ENCODE measurements at places on chromosomes 4 and X.

DNA sequence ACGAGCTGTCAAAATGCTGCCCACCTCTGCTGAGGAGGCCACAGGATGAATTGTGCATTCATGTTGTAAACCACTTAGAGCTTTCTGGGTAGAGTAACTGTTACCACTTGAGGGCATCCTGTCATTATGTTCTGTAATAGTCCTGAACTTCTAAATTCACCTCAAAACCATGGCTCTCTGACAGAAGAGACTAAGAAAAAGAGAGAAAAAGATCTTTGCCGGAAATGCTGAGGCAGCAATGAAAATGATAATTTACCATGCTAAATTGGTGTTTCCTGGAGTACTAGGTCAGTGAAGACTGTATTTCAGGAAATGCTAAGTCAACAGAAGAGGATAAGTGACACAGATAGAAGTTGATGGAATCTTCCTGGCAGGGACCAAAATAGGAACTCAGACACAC, 942.3 kb upstream of the SLIT2 start:
- peak; percentile 54 for DNase-seq

- peak; percentile 4 for DNase-seq
These were observed 187.9 kb downstream of the MAB21L2 start for GRCh38 chr4:150769845-150770244.

GRCh38 chr4:83772685-83773084, 236.8 kb downstream of the GPAT3 start:
- no peak for DNase-seq

GRCh38 chr4:41575665-41576064, 37.7 kb downstream of the LIMCH1 start:
- DNase-seq = no peak

DNA sequence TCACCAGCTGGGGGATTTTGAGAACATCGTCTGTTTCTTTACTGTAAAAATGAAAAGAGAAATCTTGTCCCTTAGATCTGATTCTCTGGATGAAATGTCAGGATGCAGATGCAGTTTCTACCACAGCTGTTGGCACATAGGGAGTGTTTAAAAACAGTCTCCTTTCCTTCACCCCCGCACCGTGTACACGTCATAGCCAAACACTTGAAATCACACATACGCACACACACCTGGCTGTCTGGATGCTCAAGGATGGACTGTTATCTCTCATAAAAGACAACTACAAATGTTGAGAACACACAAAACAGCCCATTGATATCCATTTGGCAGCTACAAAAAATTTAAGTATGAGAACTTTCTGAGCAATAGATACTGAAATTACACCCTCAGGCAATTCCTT, 275.8 kb upstream of the CLNK start:
- no peak for DNase-seq

DNA sequence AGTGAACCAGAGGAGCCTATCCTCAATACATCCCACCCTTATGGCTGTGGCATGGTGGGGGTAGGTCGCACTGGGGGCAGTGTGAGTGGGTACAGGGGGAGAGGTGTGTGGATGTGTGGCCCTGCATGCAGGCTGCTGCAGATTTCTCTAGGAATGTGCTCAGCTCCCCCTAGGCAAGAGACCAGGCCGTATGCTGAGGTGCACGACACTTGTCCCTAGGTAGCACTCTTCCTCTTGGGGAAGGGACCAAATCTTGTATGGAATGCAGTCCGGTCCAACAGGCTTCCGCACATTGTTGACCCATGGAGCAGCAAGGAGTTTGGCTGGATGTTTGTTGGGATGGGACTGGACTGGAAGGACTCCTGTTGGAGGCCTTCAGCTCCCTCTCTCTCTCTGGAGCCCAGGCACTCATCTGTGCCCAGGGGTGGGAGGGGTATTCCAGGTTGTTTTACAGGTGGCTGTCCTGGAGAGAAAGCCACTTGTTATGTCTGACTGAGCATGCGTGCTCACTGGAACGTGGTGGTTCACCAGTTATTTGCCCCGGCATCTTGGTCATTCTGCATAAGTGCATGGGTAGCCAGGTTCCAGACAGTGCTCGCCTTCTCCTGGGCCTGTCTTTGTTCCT, 55.1 kb downstream of the NBDY start:
- no peak for DNase-seq

DNA sequence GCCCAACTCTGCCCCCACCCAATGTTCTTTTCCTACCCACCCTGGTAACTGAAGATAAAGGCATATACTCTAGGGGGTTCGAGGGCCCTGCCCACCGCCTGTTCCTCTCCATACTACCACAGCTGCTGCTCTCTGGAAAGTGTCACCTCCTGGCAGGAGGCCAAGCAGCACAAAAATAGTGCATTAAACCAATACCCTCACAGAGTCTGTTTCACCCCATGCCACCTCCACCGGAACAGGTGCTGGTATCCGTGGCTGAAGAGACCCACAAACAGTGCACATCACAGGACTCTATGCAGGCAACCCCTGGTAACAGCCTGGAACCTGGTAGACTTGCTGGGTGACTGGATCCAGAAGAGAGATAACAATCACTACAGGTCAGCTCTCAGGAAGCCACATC, 85.1 kb upstream of the CTSO start:
- DNase-seq = no peak

DNA sequence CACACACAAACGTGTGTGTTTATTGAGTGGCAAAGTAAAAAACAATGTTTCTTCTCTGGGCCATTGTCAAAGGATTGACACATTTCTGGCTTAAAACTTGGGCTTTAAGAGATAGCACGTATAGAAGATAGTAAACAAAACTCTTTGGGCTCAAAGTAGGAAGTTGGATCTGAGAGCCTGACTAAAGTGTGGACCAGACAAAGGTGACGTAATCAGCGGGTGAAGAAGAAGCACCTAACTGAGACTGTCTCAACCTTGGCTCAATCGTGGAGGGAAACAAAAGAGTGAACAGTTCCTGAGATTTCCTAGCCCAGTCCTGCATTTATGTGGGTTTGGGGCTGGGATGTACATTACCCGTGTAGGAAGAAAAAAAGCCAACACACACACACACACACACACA, 13.7 kb downstream of the PFKFB1 start:
- no peak for DNase-seq

- DNase-seq = peak; percentile 58
These were observed 39.0 kb downstream of the GUCY1A1 start for GRCh38 chr4:155705664-155706063.

- no peak for DNase-seq
These were observed 12.8 kb downstream of the SLC25A43 start for GRCh38 chrX:119411959-119412358.

GRCh38 chr4:165199286-165199685, 8.1 kb upstream of the KLHL2 start:
- peak; percentile 54 for DNase-seq

GRCh38 chrX:110242371-110242770, 75.5 kb downstream of the AMMECR1 start:
- DNase-seq = no peak

GRCh38 chr4:188328966-188329365, 189.7 kb downstream of the TRIML1 start:
- no peak for DNase-seq

DNA sequence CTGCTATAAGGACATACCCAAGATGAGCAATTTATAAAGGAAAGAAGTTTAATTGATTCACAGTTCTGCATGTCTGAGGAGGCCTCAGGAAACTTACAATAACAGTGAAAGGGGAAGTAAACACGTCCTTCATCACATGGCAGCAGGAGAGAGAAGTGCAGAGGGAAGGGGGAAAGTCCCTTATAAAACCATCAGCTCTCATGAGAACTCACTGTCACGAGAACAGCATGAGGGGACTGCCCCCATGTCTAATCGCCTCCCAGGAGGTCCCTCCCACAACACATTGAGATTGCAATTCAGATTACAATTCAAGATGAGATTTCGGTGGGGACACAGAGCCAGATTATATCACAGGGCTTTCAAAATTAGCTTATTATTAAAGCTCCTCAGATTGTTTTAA, 209.5 kb upstream of the PPP3CA start:
- no peak for DNase-seq

DNA sequence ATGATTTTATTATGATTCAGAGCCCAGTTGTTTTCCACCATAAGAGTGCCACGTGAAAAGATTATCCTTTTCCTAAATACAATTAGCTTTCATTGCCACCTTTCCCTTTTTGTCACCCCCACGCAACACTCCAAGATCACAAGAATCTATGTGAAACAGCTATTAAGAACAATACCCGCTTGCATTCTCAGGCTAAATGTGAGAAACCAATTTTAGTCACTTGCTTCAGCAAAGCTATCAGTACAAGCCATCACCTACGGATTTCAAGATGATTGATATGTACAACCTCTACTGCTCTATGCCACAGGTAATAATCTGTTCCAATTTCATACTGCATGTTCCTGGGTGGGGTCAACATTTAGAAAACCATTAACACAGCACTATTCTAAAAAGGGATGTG, 2.5 kb downstream of the ATP11C start:
- DNase-seq = no peak

DNA sequence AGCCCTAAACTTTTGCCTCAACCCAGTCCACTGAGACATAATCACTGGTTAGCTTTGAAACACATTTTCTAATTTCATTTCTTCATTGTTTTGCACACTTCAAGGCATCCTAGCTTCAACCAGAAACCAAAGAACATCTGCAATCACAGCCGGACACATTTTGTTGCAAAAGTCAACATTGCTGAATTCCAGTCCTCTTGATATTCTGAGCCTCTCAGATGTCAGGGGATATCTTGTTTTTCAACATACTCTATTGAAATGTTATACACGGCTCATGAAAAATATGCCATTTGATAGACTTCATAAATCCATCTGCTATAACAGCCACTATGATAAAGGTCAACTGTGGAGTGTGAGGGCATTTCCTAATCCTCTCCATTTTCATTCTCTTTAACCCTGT, 241.6 kb upstream of the PUDP start:
- no peak for DNase-seq

DNA sequence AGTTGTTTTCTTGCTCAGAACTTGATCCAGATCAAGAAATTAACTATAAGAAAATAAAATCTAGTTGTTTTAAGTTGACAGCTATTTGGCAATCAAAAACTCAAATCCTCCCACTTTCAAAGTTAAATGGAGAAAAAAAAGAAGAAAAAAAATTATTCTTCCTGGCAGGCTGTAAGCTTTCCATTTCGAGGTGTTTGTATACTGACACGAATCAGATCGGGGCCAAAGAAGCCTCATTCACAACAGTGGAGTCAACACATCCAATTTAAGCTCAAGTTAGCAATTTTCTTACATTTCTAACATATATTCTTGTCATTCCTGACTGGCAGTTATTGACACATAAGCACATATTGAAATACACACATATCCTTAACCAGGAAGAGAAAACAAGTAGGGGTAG, 119.4 kb downstream of the UNC5C start:
- DNase-seq = no peak

DNA sequence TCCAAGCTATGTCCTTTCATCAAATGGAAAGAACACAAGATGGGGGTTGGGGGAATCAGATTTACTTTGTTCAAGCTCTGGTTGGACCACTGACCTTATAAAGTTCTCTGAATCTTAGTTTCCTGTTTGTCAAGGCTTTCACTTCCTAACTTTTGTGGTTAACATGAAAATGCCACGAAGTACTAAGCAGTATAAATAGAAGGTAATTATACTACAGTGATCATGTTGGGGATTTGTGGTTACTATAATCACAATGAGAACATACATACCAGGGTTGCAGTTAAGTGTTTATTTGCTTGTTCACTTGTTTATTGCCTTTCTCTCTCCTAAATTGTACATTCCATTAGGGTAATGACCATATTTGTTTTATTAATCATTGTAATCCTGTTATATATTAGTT, 53.2 kb downstream of the SPRY1 start:
- peak; percentile 68 for DNase-seq

DNA sequence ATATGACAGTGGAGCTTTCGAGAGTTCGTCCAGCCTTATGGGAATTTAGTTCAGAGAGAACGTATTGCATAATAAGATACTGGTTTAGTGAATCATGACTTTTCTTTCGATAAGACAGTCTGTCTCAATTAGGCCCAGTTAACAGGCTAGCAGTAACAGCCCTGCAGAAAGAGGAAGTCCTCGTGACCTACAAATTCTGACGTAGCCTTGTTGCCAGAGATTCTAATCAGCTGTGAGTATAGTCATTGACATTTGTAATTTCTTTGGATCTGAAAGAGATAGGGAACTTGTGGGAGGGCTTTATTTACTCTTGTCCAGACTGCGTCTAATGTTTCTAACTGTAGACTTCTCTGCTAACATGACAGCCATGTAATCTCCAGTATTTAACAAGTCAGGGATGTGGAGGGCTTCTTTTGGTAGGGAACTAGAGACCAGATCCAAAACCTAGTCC, 15.8 kb downstream of the ART3 start:
- peak; percentile 22 for DNase-seq

DNA sequence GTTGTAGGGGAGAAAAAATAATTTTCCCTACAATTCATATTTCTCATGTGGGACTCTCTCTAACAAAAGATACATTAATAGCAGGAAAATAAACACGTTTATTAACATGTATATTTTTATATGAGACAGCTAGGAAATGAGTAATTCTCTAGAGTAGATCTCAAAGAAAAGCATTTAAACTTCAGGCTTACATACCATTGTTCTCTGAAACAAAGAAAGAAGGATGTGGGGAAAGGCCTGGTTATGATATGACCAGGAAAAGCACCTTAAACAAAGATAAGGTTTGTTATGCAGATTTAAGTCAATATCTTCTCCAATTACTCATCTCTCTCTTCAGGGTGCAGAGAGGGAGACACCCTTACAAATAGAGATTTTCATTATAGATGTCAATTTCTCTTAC, 131.3 kb downstream of the SLC7A11 start:
- no peak for DNase-seq

- DNase-seq = peak; percentile 33
These were observed 670.3 kb downstream of the IL1RAPL1 start for GRCh38 chrX:29257521-29257920.

DNA sequence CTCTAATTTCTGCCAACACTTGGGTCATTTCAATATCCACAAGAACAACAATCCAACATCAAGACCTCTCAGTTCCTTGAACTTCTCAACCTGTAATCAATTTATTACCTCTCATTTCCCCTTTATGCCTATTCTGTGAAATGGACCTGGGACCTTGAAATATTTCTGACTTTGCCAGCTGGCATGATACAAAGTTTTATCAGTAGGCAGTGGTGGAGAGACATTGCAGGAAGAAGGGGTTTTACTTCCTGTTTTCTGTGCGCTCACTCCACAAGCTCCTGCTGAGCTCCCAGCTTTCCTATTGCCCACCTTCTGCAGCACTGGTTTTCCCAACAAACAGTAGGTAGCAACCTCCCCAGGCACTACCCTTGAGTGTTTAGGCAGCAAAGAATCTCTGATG, 3.5 kb upstream of the ARHGEF6 start:
- DNase-seq = no peak

GRCh38 chrX:8668813-8669212, 63.1 kb downstream of the ANOS1 start:
- DNase-seq = no peak

Data from astrocyte of the hippocampus (primary cell).